ENCODE measurements at places on chromosomes 11 and 22.

DNA sequence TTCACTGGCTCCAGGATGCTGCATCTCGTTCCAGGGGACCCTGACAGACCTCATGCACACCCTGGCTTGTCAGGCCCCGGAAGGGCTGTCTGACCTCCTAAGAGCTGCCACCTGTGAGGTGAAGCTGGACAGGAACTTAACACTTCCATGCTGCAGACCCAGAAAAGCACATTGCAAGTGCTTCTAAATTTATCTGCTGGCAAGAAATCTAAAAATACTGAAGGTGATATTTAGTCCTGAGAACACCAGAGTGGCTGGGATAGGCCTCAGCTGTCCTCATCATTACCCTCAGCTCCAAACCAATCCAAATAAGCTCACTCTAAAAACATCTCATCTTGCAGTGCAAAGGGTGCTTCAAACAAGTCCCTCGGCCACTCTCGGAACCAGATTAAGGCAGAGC, 46.7 kb downstream of the ABTB2 start:
- no peak for DNase-seq

- DNase-seq = no peak
Observed at GRCh38 chr11:70147668-70148067, 55.4 kb upstream of the FADD start.

DNA sequence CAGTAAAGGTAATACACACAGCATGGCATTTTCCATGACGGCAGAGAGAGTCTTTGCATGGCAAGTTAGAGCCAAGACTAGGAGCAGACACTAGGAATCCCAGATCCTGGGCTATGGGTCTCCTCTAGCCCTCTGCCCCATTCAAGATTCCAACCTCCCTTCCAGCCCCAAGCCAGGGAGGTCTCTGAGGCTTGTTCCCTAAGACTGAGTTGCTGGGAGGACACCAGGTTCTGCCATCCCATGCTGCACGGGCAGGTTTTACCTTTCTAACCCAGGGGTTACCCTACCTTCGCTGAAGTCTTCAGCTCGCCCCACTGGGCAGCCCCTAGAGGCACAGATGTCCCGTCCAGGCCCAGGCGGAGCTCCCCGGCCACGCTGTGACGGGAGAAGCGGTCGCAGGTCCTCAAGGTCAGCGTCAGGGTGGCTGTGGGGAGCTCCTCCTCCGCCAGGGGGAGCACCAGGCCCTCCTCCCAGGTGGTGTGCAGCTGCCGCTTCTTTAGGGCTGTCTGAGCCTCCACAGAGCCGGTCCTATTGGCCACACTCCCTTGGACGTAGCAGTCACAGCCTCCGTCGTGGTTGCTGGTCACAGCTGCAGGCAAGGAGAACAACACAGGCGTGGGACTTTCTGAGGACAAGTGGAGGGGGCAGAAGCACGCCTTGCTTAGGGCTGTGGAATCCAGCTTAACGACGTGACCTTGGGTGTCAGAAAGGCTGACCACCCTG, 33.8 kb downstream of the SYT13 start:
- no peak for DNase-seq

- DNase-seq = no peak
Observed at GRCh38 chr11:130635937-130636630, 187.6 kb downstream of the ADAMTS15 start.

GRCh38 chr11:69049490-69049867, 747 bp downstream of the TPCN2 start:
- DNase-seq = no peak

DNA sequence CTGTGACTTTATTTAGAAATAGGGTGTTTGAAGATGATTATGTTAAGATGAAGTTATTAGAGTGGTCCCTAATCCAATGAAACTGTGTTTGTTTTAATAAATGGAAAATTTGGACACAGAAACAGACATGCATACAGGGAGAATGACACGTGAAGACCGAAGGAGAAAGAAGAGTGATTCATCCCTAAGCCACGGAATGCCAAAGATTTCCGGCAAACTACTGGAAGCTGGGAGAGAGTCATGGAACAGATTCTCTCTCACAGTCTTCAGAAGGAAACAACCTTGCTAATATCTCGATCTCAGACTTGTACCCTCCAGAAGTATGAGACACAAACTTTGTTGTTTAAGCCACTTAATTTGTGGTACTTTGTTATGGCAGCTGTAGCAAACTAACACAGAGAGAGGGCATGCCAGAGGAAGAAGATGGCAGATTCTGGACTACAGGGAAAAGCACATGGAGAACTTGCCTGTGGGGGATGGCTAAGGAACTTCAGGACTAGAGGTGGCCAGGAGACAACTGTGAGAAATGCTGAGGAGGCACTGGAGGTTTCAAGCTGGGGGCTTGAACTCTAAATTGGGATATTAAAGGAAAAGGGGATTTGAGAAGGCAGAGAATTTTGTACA, 733.5 kb upstream of the CCDC90B start:
- DNase-seq = no peak

DNA sequence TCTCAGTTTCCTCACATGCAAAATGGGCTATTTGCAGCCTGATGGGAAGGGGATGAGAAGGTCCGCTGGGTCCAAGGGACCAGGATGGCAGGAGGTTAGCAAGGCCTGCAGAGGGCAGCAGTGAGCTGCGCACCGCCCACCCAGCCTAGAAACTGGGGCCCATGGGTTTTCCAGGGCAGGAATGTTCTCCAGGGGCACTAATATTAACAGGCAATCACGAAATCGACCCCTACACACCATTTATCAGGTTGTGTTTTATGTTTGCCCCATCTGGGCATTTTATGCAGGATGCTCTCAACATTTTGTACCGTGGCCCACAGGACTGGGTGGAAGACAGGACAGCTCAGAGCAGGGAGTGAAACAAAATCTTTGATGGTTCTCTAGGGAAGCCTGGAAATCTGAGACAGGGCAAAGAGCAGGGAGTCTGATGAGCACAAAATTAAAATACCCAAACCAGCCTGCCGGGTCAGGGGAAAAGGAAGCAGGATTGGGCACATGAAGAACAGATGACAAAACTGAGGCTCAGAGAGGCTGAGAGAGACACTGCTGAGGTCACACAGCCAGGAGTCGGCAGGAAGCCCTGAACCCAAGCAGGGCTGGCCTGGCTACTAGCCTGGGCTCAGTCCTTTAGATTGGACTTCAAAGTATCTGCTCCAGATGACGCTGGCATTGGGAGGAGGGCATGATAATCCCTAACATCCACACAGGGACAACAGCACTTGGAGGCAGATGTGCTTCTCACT, 1.6 kb upstream of the BCR start:
- DNase-seq = peak; percentile 29

GRCh38 chr22:29130476-29130875, 57.6 kb downstream of the KREMEN1 start:
- DNase-seq = no peak

GRCh38 chr22:41813726-41814410, 13.4 kb downstream of the CCDC134 start:
- DNase-seq = no peak

DNA sequence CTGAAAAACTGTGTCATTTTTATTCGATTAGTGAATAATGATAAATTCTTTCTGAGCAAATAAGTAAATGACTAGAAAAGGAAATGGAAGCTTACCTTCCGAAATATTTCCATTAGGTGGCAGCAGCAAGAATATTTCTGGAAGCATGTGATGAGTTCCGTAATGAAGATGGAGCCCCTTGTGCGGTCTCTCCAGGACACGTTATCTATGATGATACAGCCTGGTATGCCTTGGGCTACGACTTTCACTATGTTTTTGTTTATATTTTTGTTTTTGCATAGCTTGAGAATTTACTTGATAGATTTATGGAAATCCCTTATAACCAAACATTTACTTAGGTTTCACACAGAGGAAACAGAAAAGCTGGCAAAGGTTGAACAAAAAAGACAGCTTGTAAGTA, 25.7 kb downstream of the CASP5 start:
- DNase-seq = no peak

DNA sequence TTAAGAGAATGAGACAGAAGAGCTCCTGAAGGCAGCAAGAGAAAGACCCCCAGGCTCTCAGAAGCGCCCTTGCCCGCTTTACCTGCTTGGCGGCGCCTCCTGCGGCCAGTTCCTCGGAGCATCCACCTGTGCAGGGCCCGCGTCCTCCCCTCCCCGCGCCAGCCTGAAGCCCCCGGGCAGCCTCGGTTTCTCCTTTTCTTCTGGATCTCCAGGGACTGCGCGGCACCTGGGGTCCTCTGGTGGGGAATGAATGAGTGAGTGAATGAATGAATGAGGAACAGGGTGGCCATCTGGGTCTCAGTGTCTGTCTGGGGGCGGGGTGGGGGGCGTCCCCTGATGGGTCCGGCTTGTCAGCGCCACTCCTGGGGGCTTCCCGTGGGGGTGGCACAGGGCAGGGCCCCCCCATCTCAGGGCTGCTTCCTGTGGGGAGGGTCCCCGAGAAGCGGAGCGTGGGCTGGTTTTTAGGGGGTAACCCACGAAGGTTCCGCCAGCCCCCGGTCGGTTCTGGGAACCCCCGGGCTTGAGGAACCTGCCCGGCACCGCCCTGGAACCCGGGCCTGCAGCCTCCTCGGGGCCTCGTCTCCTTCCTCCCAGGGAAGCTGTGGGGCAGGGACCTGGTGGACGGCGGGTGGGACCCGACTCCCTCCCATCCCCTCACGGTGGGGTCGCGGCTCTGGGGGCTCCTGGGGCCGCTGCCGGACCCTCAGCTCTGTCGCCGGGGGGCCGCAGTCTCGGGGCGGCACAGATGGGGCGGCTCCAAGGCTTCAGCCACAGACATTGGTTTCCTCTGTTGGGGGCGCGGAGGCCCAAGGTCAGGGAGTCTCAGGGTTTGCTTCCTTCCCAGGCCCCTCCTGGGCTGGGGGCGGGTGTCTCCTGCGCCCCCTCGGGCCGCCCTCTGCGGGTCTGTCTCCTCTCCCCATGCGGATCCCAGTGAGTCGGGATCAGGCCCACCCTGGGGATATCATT, 8.3 kb upstream of the KRTAP5-7 start:
- DNase-seq = no peak

DNA sequence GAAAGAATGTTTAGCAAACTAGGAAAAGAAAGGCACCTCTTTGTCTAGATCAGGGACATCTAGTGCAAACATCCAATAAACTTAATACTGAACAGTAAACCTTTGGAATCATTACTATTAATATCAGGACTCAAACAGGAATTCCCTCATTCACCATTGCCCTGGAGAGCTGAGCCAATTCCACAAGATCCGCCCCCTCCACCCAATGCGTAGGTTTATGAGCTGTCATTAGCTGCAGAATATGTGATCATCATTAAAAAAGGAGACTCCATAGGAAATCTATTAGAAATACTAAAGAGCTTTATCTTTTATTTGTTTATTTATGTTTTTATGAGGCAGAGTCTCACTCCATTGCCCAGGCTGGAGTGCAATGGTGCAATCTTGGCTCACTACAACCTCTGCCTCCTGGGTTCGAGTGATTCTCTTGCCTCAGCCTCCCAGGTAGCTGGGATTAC, 5.5 kb downstream of the IL17REL start:
- no peak for DNase-seq

DNA sequence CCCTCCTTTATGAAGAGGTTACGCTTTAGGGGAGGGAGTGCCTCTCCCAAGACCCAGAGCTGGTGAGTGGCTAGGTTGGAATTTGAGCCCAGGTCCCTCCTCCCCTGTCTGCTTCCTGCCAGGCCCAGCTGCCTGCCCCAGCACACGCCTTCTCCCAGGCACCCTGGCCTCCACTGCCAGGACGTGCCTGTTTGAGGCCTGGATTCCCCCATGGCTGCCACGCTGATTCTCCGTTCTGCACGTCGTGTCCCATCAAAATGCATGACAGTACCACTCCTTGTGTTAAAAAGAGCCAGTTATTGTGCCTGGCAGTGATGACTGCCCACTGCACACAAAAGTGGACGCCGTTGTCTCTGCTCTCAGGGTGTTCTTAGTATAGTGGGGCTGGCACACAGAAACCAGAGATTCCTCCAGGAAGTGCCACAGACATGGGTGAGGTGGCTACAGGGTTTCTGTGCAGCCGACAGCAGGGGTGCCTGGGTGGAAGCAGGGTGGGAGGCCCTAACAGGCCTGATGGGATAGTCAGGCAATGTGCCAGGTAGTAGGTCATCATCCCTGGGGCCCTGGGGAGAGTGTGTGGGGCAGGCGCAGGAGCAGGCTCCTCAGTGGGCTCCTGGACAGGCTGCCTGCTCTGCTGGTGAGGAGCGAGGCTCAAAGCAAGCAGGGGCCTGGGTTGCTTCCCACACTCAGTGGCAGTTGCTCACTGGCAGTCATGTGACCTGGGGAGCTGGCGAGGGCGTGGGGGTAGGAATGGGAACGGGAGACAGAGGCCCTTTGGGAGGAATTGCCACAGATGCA, 24.2 kb downstream of the MED15 start:
- peak; percentile 93 for DNase-seq

DNA sequence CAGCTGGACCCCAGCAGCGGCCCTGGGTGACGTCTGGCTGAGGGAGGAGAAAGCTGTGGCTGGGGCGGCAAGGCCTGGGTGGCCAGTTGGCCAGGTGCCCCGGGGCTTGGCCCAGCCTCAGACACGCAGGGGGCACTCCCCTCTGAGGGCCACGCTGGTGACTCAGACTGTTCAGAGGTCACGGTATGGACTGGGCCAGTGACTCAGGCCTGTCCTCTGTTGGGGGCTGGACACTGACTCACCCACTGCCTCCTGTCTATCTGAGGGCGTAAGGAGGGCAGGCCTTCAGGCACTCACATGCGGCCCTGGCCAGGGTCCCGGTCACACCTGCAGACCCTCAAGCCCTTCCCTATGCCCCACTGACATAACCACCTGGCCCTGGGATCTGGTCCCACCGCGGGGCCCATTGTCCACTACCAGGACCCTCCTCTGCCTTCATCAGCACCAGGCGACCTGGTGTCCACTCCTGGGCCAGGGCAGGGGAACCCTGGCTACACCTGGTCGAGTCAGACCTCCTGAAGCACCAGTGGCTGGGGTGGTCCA, 3.7 kb upstream of the MUC5AC start:
- peak; percentile 95 for DNase-seq

DNA sequence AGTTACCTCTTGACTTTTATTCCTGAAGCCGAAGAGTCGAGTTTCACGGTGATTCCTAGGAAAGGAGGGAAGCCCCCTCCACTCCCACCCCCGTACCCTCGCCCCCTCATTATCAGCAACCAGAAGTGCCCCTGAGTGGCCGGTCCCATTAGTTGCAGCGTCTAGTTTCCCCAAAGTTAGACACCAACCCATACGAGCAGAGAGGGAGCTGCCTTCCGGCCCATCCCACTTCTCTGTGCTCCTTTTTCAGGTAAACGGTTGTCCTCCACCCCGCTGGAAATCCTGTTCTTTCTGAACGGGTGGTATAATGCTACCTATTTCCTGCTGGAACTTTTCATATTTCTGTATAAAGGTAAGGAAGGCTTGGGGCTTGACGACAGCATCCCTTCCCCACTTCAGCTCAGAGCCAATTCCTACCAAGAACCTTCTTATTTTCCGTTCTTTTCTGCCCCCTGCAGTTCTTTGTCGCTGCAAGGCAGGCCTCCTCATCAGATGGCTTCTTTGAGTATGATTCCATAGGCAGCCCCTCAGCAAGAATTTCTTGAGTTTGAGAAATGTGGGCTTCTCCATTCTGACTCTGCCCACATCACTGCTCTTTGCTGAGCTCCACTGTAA, 701 bp downstream of the TMEM216 start:
- no peak for DNase-seq

- no peak for DNase-seq
Observed at GRCh38 chr11:103315248-103315647, 206.0 kb downstream of the DYNC2H1 start.

Measured in RCC 7860 (cell line).